ENCODE measurements at places on chromosomes 3 and 15. TPM values are rescaled to one million over a fixed set of nuclear protein-coding genes. Genes with fewer than 3 reads are reported as not detected.

DNA sequence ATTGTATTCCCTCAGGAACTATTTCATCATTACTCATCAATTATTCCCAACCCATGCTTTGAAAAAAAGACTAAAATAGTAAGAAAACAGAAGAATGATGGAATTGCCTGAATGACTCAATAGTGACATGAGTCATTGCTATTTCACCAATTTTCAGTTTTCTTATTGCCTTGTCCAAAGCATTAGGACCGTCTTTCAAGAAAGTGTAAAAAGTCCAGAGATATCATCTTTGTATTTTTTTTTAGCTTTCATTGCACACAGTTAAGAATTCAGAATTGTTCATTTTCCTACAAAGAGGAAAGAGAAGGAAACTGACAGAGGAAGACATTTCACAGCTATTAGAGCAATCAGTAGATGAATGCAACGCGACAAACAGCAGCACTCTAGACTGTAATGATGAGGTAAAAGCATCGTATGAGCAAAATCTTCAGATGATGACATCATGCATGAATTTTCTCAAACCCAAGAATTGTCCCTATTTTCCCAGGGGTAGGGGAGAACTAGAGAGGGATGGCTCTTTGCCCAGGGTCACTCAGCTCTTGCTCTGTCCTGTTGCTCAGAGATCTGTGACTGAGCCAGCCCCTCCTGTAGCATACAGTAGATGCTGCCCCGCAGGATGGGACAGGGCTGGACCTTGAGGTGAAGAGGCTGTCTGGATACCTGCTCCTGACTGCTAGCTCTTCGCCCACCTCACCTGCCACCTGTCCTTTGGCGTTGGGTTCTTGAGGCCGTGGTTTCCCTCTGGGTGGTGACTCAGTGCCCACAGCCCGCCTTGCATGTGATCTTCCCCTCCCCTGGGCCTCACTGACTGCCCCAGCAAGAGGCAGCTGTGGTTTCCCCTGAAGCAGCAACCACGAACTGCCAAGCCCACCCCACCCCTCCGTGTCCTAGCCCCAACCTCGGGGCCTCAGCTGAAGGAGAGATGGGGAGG is 84.8 kb downstream of the PPCDC start:
- H3K27me3 ChIP-seq = peaks cover 23% of the 10 kb centered on the region
- peaks cover 41% of the 10 kb centered on the region for H3K4me1 ChIP-seq
- H3K4me3 ChIP-seq = no peak overlapping the region
- H3K27ac ChIP-seq = peak overlapping the region; percentile 80
- H3K36me3 ChIP-seq = peaks cover 7% of the 10 kb centered on the region

GRCh38 chr3:126119976-126120375 is 36.1 kb upstream of the SLC41A3 start:
- H3K4me3 ChIP-seq = no peak overlapping the region
- H3K36me3 ChIP-seq = no peaks in the 10 kb centered on the region
- no peak for DNase-seq
- H3K27ac ChIP-seq = no peak overlapping the region

DNA sequence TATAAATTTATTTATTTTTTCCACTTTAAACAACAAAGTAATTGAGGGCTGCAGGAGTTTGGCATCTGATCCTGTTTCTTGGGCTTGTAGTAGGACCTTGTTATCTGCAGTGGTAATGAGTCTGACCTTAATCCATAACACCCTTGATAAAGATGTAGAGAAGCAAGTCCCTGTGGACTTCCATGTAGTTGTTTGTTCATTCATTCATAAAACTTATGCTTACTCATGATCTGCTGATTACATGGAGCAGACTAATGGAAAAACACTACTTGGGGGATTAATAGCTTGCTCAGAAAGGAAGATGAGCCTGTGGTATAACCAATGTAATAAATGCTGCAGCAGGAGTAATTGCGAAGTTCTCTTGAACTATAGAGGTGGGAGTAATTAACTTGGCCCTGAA is 271.5 kb upstream of the TBL1XR1 start:
- no peak for DNase-seq
- no peak overlapping the region for H3K4me3 ChIP-seq
- no peaks in the 10 kb centered on the region for H3K36me3 ChIP-seq
- H3K27me3 ChIP-seq = no peaks in the 10 kb centered on the region
- H3K4me1 ChIP-seq = peaks cover 4% of the 10 kb centered on the region

- H3K4me1 ChIP-seq = no peaks in the 10 kb centered on the region
- H3K27ac ChIP-seq = no peak overlapping the region
- no peak overlapping the region for H3K4me3 ChIP-seq
- no peak for DNase-seq
These were observed 43.9 kb upstream of the PARP14 start for GRCh38 chr3:122636697-122637096.

DNA sequence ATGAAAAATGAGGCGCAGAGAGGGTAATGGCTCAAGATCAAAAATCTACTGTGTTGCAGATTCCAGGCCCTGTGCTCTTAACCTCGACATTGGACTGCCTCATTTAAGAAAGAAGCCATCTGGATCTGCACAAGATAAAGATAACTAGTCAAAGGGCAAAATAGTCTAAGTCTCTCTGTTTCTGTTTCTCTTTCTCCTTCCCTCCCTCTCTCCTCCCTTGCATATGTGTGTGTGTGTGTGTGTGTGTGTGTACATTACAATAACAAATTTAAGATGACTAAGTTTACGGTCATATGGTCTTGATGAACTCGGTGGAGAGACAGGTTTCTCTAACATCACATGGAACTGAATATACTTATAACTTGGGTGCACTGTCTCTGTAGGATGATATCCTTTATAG is 69.2 kb downstream of the MEIS2 start:
- no peak for DNase-seq
- H3K4me3 ChIP-seq = no peak overlapping the region
- no peaks in the 10 kb centered on the region for H3K4me1 ChIP-seq

- no peaks in the 10 kb centered on the region for H3K27me3 ChIP-seq
- no peak for DNase-seq
- H3K27ac ChIP-seq = no peak overlapping the region
- H3K4me3 ChIP-seq = no peak overlapping the region
These were observed 10.8 kb downstream of the ITGA11 start for GRCh38 chr15:68421115-68421551.

- no peak overlapping the region for H3K4me3 ChIP-seq
- H3K4me1 ChIP-seq = no peaks in the 10 kb centered on the region
- no peaks in the 10 kb centered on the region for H3K27me3 ChIP-seq
- H3K27ac ChIP-seq = no peak overlapping the region
- no peaks in the 10 kb centered on the region for H3K36me3 ChIP-seq
- DNase-seq = no peak
These were observed 66.0 kb downstream of the PDZRN3 start for GRCh38 chr3:73558727-73559075.

- peaks cover 62% of the 10 kb centered on the region for H3K4me1 ChIP-seq
- peak overlapping the region; percentile 99 for H3K27ac ChIP-seq
- H3K27me3 ChIP-seq = no peaks in the 10 kb centered on the region
- H3K4me3 ChIP-seq = peak overlapping the region; percentile 88
These were observed 878 bp downstream of the SPPL2A start for GRCh38 chr15:50764461-50765194.

DNA sequence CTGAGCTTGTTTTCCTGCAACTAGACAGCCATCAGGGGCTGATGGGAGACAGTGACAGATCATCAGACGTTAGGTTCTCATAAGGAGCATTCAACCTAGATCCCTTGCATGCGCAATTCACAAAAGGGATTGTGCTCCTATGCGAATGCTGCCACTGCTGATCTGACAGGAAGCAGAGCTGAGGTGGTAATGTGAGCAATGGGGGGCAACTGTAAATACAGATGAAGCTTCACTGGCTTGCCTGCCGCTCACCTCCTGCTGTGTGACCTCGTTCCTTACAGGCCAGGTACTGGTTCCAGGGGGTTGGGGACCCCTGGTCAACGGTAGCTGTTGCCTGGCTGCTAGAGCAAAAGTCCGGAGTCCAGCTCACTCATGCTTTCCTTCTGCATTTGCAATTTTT is 26.4 kb upstream of the KCNAB1 start:
- no peak overlapping the region for H3K27ac ChIP-seq
- H3K4me3 ChIP-seq = no peak overlapping the region
- DNase-seq = no peak

DNA sequence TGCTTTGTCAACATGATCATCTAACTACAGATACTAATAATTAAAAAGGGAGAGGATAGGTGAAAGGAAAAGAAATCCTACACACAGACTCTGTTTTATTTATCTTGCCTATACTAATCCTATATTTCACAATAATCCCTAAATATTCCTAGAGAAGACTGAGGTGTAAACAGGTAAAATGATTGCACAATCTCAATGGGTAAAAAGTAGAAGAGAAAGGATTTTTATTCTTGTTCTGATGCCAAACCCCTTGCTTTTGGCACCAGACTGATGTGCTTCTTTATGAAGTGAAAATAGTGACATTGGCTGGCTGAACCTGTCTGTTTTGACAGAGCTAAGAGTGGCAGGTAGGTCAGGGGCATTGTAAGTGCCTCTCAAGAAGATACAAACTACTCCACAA is 101.9 kb upstream of the ZPLD1 start:
- H3K27me3 ChIP-seq = peaks cover 6% of the 10 kb centered on the region
- DNase-seq = no peak
- no peaks in the 10 kb centered on the region for H3K4me1 ChIP-seq
- no peak overlapping the region for H3K27ac ChIP-seq
- H3K36me3 ChIP-seq = no peaks in the 10 kb centered on the region

DNA sequence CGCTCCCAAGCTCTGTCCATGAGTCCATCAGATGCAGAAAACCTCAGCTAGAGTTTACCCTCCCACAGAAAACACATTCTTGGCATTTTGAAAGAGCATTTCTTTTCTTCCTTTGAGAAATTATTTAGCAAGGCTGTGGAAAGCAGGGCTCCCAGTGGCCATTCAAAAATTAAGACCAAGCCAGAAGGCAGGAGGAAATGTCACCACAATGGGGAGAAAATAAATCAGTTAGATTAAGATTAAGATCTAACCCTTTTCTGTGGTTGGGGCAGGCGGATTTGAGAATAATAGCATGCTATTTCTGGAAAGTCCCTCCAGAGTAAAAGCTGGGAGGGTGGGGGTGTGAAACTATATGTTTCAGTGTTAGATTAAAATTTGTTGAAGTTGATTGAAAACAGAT is 20.2 kb downstream of the LRIG1 start:
- peak overlapping the region; percentile 54 for H3K4me3 ChIP-seq
- peak; percentile 69 for DNase-seq
- peaks cover 21% of the 10 kb centered on the region for H3K36me3 ChIP-seq
- peaks cover 1% of the 10 kb centered on the region for H3K27me3 ChIP-seq
- H3K27ac ChIP-seq = peak overlapping the region; percentile 93

DNA sequence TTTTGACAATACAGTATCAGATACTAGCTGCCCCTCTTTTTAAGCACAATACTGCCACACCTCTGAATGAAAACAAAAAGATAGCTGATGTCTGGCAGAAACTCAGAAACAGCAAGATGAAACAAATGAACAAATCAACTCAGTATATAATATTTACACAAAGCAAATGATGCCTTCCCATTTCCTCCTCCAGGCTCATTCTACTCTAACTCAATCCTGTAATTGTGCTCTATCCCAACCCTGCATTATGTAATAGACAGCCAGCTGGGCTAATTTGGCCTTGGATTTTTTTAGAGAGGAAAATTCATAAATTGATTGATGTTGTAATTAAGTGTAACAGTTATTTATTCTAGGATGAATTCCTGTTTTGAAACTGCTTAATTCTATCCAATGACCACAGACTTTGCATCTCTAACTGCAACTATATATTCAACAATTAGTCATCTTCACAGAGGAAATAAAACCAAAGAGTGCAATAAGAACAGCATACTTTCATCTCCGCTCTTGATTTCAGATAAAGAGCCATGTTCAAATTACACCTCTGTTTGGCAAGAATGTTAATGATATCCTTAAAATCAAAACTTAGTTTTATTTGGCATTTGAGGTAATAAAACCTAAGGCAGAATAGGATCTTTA is 6.1 kb downstream of the ATG3 start:
- peaks cover 58% of the 10 kb centered on the region for H3K4me1 ChIP-seq
- H3K27me3 ChIP-seq = no peaks in the 10 kb centered on the region
- peak overlapping the region; percentile 17 for H3K4me3 ChIP-seq
- DNase-seq = no peak

- H3K4me1 ChIP-seq = peaks cover 6% of the 10 kb centered on the region
- H3K36me3 ChIP-seq = no peaks in the 10 kb centered on the region
These were observed 33.2 kb upstream of the ZFAND6 start for GRCh38 chr15:80026310-80026709.

GRCh38 chr15:42493679-42494078 is 1.8 kb upstream of the SNAP23 start:
- peaks cover 51% of the 10 kb centered on the region for H3K4me1 ChIP-seq
- H3K4me3 ChIP-seq = no peak overlapping the region
- H3K36me3 ChIP-seq = peaks cover 2% of the 10 kb centered on the region
- H3K27ac ChIP-seq = peak overlapping the region; percentile 32
- DNase-seq = no peak

The SLC6A20 gene
- not detected for total RNA-seq

GRCh38 chr15:58795825-58796224 is 24.7 kb downstream of the MINDY2 start:
- DNase-seq = peak; percentile 24
- peaks cover 3% of the 10 kb centered on the region for H3K36me3 ChIP-seq
- H3K27me3 ChIP-seq = no peaks in the 10 kb centered on the region
- no peak overlapping the region for H3K27ac ChIP-seq
- peaks cover 23% of the 10 kb centered on the region for H3K4me1 ChIP-seq
- no peak overlapping the region for H3K4me3 ChIP-seq

The CDHR4 gene
- total RNA-seq = not detected
